ENCODE measurements at places on chromosomes 7 and 10.

DNA sequence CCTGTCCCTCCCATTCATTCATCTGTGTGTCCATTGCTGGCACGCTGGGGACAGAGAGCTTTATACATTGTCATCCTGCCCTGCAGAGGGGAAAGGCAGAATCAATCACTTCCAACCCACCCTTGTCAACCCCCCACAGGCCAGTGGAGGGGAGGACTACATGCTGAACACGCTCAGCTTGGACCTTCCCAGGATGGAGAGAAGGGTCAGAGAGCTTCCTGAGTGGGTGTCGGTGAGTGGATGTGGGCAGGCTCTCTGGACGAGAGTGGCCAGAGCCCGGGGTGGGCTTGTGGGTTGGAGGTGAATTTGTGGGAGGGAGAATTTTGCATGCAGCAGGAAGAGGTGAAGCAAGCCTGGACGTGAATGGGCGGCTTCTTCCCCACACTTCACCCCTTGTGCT, 93.9 kb downstream of the DNAJB6 start:
- DNase-seq = no peak

DNA sequence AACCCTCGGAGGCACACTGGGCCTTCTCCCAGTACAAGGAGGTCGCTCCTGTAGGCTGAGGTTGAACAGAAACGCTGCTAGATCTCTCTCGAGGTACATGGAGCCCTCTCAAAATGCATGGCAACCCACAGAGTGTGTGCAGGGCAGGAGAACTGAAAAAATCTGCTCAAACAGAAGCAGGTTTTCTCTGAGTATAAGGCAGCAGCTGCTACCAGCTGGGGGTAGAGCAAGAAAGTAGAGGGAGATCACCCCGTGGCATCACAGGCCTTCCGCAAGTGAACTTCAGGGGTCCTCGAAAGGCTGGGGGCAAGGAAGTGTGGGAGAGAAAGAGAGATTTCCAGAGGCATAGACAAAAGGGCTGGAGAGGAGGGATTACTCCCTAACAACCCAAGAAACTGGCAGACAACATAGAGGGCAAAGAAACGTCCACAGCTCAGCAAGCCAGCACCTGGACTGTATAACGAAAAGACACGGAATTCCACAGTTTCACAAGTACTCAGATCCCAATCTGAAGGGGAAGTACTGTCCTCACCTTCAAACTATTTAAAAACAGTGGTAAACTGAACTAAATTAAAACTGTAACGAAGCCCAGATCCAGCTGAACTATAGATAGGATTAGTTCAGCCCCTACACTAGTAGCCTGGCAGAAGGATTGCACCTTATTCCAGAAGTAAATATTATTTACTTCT, 299.2 kb downstream of the IPMK start:
- no peak for DNase-seq

GRCh38 chr7:106290319-106290718, 5.5 kb upstream of the NAMPT start:
- DNase-seq = no peak

GRCh38 chr7:139943401-139943800, 114.3 kb downstream of the TBXAS1 start:
- no peak for DNase-seq

- no peak for DNase-seq
These were observed 131.4 kb upstream of the MDFIC start for GRCh38 chr7:114790521-114790920.

GRCh38 chr10:103820101-103821062, 35.0 kb downstream of the SH3PXD2A start:
- DNase-seq = no peak

DNA sequence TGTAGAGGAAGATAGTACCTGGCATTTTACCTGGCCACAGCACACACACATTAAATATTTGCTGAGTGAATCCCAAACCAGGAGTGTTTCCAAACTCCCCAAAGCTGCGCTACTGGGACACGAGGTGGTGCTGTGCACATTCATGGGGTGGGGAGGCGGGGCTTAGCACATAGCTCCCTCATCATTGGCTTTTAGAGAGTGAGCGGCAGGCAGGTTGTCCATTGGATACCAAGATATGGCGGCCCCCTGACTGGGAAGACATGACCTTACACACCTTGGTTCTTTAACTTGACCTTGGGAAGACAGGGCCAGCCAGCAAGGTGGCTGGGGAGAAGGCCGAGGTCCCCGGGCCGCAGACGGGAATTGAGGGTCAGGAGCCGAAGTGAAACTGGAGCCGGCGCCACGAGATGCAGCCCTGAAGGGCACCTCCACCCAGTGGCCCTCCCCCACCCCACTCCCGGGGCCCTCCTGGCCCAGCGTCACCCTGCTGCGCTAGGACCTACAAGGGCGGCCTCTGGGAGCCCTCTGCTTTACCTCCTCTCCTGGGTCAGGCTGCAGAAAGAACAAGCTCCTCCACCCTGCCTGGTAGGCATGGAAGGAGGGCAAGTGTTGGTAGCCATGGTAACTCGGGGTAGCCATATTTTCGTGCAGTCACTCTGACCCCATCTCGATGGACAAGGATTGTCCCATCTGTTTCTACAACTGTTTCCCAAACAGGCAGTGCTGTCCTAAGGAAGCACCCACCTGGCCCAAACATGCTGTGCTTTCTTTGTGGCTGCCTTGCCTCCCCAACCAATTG, 24.0 kb downstream of the TMEM176A start:
- no peak for DNase-seq

GRCh38 chr7:106448346-106448991, 163.7 kb upstream of the NAMPT start:
- no peak for DNase-seq

DNA sequence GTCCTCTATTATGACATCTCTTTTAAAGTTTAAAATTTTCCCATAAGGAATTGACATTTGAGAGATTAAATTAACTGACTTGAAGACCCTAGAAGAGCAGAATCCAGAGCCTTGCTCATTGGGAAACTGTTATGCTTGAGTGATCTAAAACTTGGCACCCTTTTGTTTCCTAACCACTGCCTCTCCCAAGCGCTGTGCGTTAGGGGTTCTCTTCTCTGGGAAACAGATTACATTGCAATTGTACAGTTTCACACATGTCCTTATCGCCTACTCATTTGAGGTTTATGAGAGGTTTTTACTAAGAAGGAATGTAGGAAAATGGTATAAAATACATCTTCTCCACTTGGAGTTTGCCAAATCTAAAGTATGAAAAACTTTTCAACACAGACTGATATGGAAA, 126.8 kb upstream of the AMPH start:
- no peak for DNase-seq

GRCh38 chr7:35828817-35829216, 28.0 kb downstream of the SEPTIN7 start:
- DNase-seq = no peak

GRCh38 chr7:26454180-26454579, 162.5 kb downstream of the SNX10 start:
- no peak for DNase-seq

- DNase-seq = no peak
These were observed 11.6 kb downstream of the OR6V1 start for GRCh38 chr7:143063741-143064140.

GRCh38 chr10:14385596-14386593, 55.2 kb upstream of the FRMD4A start:
- DNase-seq = no peak

- DNase-seq = no peak
These were observed 33.7 kb upstream of the ERCC6 start for GRCh38 chr10:49572594-49573114.

- DNase-seq = no peak
These were observed 244.4 kb downstream of the RPS24 start for GRCh38 chr10:78278058-78278404.

- DNase-seq = no peak
These were observed 362.8 kb downstream of the PHF14 start for GRCh38 chr7:11336432-11336831.

GRCh38 chr7:35714862-35715261, 19.9 kb upstream of the HERPUD2 start:
- no peak for DNase-seq

- no peak for DNase-seq
These were observed 3.9 kb downstream of the LSMEM1 start for GRCh38 chr7:112484671-112485167.

DNA sequence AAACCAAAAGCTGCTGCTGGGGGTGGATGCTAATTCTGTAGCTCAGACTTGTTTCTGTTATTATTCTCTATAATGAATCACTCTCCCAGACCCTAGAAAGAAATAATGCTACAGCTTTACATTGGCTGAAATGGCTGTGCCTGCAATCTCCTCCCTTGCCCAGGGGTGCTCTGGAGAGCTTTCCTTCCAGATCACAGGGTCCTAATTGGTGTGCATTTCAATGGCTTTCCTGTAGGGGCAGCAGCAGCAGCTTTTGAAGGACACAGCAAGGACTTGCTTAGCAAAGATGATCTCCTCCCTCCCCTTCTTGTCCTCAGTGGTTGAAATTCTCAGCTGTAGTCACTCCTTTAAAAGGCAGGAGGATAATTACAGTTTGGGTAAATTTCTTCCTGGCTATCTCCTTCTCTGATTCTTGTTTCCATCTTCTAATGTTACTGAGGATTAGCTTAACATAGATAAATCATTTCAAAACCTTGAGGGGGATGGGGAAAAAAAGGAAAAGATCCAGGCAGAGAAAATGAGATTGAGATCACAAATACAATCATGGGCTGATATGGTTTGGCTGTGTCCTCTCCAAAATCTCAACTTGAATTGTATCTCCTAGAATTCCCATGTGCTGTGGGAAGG, 120.2 kb upstream of the CTTNBP2 start:
- no peak for DNase-seq

DNA sequence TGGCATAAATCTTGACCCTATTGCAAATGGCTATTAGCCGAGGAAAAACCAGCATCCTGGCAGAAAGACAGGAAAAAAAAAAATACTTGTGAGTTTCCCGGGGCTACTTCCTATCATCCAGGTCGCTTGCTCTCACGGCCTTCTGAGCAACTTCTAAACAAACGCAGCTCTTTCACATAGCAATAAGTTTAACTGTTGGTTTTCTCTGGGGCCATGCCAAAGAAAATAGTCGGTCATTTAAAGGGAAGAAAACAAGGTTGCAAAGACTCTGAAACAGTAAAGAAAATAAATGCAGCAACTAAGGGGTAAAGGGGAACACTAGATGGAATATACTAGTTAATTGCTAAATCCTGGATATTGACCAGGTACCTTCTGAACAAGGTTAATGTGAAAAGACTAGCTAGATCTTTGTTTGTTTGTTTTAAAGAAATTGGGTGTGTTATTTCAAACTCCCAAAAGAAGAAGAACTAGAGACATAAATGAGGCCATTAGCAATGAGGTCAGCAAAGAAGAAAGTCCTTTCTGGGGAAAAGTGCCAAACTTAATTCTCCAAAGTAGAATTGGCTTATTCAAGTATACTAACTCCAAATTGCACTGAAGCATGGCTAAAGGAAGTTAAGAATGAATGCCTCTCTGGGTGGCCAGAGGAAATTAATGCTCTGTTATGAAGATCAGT, 54.2 kb downstream of the SLC39A12 start:
- DNase-seq = no peak

- no peak for DNase-seq
These were observed 113.5 kb downstream of the DOCK1 start for GRCh38 chr10:127018766-127019165.

DNA sequence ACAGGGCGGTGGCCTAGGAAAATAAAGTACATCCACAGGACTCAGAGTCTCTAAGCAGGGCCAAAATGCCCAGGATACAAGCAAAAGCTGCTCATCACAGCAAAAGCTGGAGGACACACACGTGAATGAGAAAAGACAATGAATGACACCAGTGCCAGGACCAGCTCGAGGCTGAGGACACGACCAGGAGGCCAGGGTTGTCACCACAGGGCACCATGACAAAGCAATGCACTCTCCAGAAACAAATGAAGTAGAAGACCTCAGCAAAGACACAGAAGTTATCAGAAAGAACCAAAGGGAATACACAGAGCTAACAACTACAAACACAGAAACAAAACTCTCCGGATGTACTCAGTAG, 92.1 kb downstream of the FOXL3 start:
- DNase-seq = no peak

DNA sequence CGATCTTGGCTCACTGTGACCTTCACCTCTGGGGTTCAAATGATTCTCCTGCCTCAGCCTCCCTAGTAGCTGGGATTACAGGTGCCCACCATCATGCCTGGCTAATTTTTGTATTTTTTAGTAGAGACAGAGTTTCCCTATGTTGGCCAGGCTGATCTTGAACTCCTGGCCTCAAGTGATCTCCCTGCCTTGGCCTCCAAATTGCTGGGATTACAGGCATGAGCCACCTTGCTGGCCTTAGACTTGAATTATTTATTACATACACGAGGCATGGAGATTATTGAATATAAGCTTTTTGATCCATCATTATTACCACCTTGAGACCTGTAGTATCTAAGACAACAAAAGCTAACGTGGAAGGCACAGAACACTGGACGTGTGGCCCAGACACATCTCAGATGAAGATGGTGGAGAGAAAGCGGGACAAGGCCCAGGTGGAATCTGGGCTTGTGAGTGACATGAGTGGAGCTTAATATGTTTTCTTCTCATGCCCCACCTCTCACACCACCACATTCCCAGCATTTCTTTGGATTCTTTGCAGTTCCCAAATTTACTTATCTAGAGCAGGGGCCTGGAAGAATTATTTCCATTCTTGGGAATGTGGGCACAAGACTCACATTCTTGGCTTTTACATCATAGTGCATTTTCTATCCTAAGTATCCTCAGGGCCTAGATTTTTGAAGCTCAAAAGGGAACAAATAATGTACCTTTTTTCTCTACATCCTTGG, 76.6 kb downstream of the SUGCT start:
- DNase-seq = no peak

DNA sequence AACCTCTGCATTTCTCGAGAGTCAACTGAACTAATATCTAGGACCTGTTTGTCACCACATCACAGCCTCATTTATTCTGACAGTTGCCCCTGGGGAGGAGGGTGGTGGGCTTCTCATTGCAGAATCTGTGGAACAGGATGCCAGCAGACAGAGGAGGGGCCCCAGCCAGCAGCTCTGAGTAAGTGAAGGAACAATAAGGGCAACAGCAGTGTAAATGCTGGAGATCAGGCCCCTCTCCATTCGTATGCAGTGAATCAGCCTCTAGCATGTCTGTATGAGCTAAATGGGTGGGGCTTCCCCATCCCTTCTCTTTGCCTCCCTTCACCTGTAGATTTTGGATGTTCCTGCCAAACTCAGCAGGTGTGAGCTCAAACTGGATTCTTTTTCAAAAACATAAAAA, 7.7 kb upstream of the CPVL start:
- DNase-seq = no peak

DNA sequence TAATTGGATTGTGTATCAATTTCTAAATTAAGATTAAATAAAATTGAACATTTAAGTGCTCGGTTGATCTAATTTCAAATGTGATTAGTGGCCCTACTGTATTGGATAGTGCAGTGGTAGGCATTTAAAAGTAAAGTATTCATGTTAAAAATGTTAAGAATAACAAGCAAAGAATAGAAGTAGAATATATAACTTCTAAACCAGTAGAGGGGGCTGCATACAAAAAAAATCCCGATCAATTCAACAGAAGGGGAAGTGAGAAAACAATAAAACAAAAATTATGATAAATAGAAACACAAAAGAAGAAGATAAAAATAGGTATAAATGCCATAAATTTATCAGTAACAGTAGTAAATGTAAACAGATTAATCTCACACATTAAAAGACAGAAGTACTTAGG, 24.9 kb upstream of the WDFY4 start:
- no peak for DNase-seq

- no peak for DNase-seq
These were observed 4.9 kb upstream of the VSIR start for GRCh38 chr10:71778071-71778825.

GRCh38 chr7:28114056-28114455, 66.5 kb downstream of the JAZF1 start:
- no peak for DNase-seq

GRCh38 chr10:93745408-93746065, 12.2 kb upstream of the LGI1 start:
- no peak for DNase-seq
